ENCODE measurements at places on chromosomes 4 and X.

DNA sequence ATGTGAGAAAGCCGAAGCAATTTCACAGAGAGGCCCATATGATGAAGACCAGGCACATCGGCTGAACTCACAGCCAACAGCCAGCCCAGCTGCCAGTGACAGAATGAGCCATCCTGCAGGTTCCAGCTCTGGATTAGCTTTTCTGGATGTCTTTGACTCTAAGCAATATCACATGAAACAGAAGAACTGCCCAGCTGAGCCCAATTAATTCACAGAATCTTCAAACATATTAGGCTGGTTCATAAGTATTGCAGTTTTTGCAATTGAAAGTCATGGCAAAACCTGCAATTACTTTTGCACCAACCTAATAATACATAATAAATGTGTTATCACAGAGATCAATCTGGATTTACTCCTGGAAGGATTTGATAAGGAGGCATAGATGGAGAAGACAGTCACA is 299.9 kb downstream of the RAB28 start:
- DNase-seq = no peak

GRCh38 chrX:150854856-150855255 is 43.6 kb downstream of the CD99L2 start:
- peak; percentile 44 for DNase-seq

- DNase-seq = no peak
Observed at GRCh38 chr4:119300101-119300978, 21.6 kb downstream of the FABP2 start.

DNA sequence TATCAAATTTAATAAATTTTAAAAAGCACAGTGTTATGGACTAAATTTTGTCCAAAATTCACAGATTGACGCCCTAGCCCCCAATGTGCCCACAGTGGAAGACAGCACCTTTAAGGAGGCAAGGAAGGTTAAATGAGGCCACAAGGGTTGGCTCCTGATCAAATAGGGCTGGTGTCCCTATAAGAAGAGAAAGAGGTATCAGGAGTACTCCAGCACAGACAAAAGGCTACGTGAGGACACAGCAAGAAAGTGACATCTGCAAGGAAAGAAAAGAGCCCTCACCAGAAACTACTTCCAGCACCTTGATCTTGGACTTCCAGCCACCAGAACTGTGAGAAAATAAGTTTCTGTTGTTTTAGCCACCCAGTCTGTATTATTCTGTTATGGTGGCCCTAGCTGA is 48.8 kb downstream of the FAM13A start:
- no peak for DNase-seq

DNA sequence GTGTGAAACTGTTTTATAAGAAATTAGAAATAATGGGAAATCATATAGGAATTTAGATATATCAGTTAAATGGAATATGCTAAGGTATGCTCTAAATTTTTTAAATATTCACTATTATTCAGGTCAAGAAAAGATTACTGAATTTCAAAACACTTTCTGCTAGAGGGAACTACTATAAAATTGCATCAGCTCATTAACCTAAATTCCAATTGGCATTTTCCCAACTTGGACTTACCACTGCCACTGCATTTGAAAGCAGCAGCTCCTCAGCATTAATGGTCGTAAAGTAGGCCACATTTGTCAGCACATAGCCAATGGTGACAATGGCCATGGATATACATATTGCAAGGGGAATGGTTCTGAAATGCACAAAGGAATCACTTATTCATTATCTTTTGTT is 57.3 kb downstream of the SLC7A11 start:
- peak; percentile 35 for DNase-seq

GRCh38 chr4:107683873-107684272 is 36.2 kb downstream of the PAPSS1 start:
- no peak for DNase-seq

GRCh38 chr4:187577941-187578480 is 417.6 kb upstream of the ZFP42 start:
- no peak for DNase-seq

DNA sequence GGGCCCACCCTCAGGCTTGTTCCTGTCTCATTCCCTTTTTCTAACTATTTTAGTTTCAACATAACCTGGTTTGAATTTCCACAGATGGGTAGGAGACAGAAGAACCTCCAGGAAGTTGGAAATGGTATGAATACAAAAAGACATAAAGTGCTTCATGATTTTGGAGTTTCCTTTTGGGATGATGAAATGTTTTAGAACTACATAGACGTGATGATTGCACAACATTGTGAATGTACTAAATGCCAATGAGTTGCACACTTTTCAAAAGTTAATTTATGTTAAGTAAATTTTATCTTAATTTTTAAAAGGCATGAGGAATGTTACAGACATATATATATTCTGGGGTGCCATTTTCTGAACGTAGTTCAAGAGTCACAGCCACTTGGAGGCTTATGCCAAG is 41.1 kb upstream of the IBSP start:
- no peak for DNase-seq

- no peak for DNase-seq
Observed at GRCh38 chr4:176805155-176805554, 12.4 kb upstream of the VEGFC start.

- no peak for DNase-seq
Observed at GRCh38 chr4:177287255-177287654, 22.4 kb upstream of the NEIL3 start.

GRCh38 chr4:145939441-145939750 is 773 bp upstream of the ZNF827 start:
- no peak for DNase-seq

DNA sequence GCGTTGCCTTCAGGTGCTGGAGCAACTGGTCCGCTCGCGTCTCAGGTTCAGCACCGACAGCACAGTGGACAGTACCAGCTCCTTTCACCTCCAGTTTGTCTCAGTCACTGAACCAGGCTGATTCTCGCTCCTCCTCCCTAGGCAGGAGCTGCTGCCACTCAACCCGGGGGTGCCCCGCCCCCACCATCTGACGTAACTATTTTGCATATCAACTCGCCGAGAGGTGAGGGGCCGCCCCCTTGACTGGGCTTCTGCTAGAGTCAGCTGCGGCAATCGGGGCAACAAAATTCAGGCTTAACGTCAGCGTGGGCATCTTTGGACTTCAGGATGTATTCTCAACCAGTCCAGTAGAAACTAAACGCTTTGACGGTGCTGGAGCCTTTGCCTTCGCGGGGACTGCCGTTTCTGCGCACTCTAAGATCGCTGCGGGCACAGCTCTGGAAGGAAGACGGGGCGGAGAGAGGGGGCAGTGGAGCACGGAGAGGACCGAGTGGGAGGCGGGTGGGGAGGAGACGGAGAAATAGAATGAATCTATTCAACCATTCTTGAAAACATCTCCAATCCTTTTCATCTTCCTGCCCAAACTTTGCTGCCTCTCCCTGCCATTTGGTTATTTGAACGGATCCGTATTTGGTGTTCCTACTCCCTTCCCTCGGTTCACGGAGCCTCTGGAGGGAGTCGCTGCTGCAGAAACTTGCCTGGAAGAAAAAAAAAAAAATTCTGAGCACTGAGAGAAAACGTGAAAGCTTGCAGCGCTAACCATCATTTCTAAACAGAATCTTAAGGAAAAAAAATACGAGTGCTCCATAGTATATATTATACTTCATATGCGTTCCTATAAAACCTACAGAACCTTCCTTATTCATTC is at the start of gene FSTL5:
FSTL5 (minus strand) TSS at position 109 of the 868 bp plus-strand sequence. CDS start 52,604 bp downstream, outside the sequence.
- peak; percentile 87 for DNase-seq
